ENCODE measurements at places on chromosomes 12 and 14.

DNA sequence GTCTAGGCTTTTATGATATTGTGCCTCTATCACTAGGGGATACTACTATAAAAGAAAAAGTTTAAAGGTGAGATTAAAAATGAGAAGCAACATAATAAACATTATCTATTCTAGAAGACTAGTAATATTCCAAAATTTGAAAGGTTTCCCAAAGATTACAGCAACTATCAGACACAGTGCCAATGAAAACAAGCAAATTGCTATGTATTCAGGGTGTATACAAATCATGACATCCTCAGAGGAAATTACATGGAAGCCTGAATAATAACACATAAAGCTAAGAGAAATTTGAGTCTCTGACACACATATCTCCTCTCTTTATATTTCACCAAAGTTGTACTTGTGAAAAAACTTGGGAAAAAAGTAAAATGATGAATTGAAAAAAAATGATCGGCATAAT lies 327.0 kb downstream of the SEC23A start:
- DNase-seq, result no peak

- no peak for DNase-seq
Measured at GRCh38 chr12:126898562-126898961, 1368.4 kb upstream of the TMEM132C start.

DNA sequence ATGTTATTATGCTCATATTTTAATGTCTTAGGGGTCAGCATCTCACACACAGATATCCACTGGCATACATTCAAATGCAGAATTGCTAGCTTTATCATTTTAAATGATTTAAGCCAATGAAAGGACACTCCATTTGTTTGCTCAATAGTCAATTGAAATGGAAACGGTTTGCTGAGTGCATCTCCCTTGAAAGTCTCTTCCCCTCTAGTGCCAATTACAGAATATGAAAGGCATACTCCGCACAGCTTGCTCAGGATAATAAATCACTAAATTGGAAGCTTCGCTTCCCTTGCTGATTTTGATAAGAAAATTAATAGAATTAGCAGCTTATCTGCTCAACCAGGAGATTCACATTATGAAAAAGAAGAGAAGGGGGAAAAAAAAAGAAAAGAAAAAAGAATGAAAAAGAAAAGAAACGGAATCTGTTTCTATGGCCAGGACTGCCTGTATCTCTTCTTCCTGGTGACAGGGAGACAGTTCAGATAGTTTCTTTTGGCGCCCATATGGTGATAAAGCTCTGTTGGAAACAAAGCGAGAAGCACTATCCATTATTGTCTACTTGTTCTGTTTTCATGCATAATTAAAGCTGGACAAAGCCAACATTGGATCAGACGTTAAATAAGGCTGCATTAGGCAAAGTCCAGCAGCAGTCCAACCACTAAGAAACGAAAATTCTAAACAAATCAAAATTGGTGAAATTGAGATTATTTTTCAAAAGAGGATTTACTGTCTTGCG lies 225.0 kb downstream of the GXYLT1 start:
- no peak for DNase-seq

- no peak for DNase-seq
Measured at GRCh38 chr12:75560167-75560566, 48.8 kb upstream of the KRR1 start.

DNA sequence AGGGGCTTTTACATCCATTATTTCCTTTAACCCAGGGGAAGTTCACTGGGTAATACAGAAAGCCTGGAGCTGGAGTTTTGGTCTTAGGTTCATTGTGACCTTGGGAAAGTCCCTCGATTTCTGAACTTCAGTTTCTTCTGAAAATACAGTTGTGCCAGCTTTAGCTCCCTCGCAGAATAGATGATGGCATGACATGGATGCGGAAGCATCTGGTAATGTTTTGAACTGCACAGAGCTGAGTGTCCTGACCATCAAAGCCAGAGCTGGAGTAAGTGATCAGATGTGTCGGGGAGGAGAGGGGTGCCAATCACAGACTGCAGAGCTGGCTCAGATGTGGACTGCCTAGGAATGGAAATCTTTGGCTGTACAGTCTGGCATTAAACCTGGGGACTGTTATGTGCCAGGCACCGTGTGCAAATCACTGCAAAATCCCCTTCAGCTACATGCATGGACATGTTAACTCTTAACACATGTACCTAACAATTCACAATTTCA lies 180.9 kb downstream of the ETV6 start:
- no peak for DNase-seq

GRCh38 chr12:117564881-117565280 lies 203.5 kb upstream of the NOS1 start:
- DNase-seq, result no peak

- DNase-seq, result peak; percentile 66
Measured at GRCh38 chr12:21183721-21184275, 52.8 kb downstream of the SLCO1B1 start.

DNA sequence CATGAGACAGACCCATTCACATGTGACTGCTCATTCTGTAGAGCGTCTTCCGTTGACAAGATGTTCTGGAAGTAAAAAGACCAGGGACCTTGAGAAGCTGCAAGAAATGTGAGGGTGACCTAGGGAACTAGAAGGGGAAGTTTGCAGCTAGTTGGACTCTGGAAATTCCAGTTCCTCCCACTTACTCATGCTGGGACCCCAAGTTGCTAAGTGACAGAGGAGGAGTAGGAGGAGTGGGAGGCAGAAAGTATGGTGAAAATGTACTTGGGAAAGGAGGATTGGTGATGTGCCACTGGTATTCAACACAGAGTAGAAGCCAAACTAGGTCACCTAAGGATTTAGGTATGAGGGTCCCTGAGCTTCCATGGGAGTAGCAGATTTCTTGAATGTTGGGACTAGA lies 132.4 kb downstream of the KCNA5 start:
- DNase-seq, result no peak

- DNase-seq, result no peak
Measured at GRCh38 chr12:92170050-92170449, 24.4 kb upstream of the BTG1 start.

DNA sequence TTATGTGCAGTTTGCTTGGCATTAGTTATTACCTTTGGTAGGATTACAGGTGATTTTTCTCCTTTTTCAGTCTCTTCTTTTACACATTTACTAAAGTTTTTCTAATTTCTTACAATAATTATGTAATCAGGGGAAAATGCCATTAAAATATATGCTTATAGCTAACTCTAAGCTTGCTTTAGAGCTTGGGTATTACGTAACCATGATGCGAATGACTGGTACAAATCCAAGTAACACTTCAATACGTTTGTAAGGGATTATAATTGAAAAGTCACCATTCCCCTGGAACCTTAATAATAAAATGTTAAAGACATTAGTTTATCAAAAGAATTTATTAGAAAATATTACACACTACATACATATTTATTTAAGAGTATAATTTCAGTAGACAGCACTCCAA lies 71.6 kb downstream of the SCAF11 start:
- DNase-seq, result no peak

- no peak for DNase-seq
Measured at GRCh38 chr14:41230683-41231082, 376.0 kb upstream of the LRFN5 start.

DNA sequence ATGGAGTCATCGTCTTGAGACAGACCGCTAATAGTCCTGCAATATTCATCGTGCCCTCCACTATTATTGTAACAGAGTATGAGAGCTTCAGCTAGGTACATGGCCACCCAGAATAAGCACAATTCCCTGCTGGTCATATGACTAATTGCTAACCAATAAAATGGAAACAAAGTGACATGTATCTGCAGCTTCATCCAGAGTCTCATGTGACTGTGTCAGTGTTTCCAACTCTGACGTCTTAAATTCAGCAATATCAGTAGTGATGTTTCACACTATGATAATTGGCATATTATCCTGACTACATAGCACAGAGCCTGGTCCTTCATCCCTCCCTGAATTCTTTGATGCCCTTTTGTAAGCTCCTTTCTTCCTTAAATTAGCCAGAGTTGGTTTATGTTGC lies 167.4 kb downstream of the RPS29 start:
- DNase-seq, result no peak

- DNase-seq, result no peak
Measured at GRCh38 chr14:98890556-98891340, 381.2 kb downstream of the BCL11B start.

DNA sequence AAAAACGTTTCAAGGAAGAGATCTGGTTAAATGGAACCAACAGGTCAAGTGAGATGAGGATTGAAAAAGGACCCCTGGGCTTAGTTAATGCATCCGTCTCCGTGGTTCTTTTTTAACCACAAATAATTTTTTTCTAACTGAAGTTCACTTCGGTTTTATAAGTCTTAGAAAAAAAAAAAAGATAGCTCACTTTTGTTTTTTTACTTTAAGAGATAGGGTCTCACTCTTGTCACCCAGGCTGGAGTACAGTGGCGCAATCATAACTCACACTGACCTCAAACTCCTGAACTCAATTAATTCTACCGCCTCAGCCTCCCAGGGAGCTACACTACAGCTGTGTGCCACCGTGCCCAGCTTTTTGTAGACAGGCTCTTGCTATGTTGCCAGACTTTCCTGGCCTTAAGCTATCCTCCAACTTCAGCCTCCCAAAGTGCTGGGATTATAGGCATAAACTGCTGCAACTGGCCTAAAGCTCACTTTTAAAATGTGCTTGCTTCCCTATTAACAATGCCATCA lies 11.8 kb downstream of the HNRNPC start:
- no peak for DNase-seq

- no peak for DNase-seq
Measured at GRCh38 chr14:37594971-37595808, at the start of the genes FOXA1 and TTC6. TSS of gene FOXA1 (minus strand) at chr14:37595249. CDS start at chr14:37594972, 277 bp downstream. TSS of gene TTC6 (plus strand) at chr14:37595629. CDS start at chr14:37622065, 26,436 bp downstream.

DNA sequence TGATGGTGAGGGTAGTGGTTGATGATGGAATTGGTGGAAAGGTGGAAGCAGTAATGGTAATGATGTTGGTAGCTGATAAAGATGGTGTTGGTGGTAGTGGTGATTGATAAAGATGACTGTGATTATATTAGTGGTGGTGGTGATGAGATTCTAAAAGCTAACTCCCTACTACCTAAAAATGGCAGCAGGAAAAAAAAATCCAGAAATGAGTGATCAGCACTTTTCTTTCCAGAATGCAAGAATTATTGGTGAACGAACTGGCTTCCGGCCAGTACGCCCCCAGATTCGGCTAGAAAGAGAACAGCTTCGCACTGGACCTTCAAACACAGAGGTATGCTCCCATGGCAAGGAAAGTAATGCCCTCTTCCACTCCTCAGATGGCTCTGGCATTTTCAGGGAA lies 19.3 kb downstream of the DAO start:
- no peak for DNase-seq

- no peak for DNase-seq
Measured at GRCh38 chr14:22375321-22375930, 213.6 kb downstream of the DAD1 start.

DNA sequence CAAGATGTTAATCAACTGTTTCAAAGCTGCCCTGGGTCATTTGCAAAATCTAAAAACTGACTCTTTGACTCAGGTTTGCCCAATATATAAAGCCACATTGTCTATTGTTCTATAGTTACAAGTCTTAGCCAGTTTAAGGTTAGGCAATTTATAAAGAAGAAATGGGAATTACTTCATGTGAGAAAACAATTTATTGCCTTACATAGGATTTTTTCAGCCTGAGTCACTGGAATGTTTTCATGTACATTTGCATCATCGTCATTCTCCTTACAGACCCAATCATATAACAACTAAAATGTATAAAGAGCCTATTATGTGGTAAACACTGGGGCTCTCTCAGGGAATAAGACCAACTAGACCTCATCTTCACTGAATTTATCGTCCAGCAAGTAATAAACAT lies 100.3 kb upstream of the PLEKHG7 start:
- DNase-seq, result peak; percentile 86

DNA sequence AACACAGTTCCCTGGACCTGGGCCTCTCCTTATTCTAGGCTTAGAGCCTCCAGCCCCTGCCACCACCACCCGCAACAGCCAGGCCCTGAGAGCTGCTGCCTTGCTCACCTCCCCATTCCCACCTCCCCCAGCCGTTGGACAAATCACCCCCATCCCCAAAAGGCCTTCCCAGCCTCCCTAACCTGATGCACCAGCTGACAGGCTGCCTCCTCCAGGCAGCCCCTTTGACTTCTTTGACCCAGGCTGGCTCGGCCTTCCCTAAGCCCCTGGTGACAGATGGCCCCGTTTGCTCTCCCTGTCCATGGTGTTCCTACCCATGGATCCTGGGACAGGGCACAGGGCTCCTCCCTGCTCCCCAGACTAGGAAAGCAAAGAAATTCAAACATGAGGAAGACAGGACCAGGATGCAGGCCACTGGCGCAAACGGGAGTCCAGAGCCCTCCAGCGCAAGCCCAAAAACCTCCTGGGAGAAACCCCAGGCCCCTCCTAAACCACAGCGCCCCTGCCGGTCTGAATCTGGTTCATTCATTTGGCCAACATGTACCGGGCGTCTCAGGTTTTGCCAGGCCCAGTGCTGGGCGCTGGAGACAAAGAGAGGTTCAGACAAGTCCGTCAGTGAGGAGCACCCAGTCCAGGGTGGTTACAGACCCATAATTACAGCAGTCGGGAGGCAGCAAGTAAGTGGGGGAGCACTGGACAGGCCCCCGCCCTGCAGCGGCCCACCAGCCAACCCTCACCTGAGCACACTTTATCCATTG lies 2.4 kb downstream of the AKT1 start:
- no peak for DNase-seq

DNA sequence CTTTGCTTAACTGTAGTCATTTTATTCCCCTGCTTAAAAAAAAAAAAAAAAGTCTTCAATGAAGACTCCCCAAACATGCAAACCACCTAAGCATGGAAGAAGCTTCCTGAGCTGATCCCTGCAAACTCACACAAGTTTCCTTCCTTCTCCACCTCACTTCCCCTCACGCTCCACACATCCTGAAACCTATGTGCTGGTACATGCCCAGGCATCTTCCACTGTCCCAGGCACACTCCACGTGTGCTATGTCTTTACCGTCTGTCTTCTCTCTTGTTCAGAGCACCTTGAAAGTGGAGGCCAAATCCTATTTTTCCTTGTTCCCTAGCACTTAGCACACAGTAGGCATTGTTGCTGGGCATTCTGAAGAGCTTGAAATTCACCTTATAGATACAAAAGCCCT lies 13.4 kb downstream of the LRIG3 start:
- no peak for DNase-seq

DNA sequence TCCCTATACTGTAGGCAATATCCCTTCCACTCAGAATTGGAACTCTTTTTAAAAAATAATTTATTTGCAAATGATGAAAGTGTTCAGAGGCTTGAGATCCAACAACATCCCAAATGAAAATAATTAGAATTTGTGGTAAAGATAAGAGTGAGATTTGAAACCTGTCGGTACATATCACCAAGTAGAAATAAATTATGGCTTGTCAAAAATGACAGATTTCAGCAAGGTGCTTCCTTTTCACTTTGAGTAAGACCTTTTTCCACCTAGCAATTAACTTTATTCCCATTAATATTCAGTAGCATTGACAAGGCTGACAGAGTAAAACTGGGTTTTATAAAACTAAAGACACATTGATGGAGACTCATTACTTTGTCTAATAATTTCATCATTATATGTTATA lies 107.7 kb upstream of the PRKD1 start:
- DNase-seq, result no peak

Data from HS-27A (cell line).